ENCODE measurements at places on chromosomes 7 and 10. TPM values are rescaled to one million over a fixed set of nuclear protein-coding genes. Genes with fewer than 3 reads are reported as not detected.
A peak's percentile ranks its signal among the peaks of the same experiment; 100 is the strongest.

GRCh38 chr7:157116762-157117161 is 22.0 kb upstream of the UBE3C start:
- no peaks in the 10 kb centered on the region for H3K36me3 ChIP-seq
- H3K27me3 ChIP-seq = peaks cover 4% of the 10 kb centered on the region
- no peak overlapping the region for H3K27ac ChIP-seq
- DNase-seq = no peak
- H3K4me3 ChIP-seq = no peak overlapping the region

DNA sequence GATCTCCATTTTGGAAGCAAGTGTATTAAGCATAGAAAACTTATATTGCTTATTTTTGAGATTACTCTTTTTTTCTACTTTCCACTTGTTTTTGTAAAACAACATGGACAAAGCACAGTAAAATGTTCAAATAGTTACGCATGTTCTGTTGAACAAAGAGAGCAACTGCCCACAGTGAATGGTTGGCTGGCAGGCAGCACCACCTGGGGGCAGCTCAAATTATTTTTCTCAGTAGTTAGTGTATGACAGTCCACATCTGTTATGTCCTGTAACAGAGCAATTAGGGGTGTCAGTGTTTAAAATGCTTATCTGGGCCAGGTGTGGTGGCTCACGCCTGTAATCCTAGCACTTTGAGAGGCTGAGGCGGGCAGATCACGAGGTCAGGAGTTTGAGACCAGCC is 46.1 kb upstream of the CACUL1 start:
- DNase-seq = peak; percentile 35
- H3K4me3 ChIP-seq = no peak overlapping the region
- H3K4me1 ChIP-seq = peaks cover 2% of the 10 kb centered on the region

- no peak overlapping the region for H3K4me3 ChIP-seq
- no peak overlapping the region for H3K27ac ChIP-seq
- no peaks in the 10 kb centered on the region for H3K36me3 ChIP-seq
- DNase-seq = no peak
- no peaks in the 10 kb centered on the region for H3K4me1 ChIP-seq
Measured at GRCh38 chr7:32502728-32503127, 7.4 kb downstream of the AVL9 start.

GRCh38 chr10:126503392-126504062 is 115.2 kb upstream of the ADAM12 start:
- no peak overlapping the region for H3K27ac ChIP-seq
- no peak for DNase-seq
- H3K36me3 ChIP-seq = no peaks in the 10 kb centered on the region
- H3K27me3 ChIP-seq = no peaks in the 10 kb centered on the region
- H3K4me1 ChIP-seq = no peaks in the 10 kb centered on the region
- H3K4me3 ChIP-seq = no peak overlapping the region

DNA sequence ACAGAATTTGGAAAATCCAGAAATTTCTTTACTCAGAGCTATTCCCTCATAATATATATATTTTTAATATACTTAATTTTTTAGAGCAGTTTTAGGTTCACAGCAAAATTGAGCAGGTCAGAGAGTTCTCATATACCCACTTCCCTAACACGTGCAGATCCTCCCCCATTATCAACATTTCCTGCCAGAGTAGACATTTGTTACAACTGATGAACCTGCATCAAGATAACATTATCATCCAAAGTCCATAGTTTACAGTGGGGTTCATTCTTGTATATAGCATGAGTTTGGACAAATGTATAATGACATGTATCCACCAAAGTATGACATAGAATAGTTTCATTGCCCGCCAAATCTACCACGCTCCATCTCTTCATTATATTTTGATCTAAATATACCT is 170.0 kb downstream of the PTEN start:
- no peaks in the 10 kb centered on the region for H3K4me1 ChIP-seq
- no peaks in the 10 kb centered on the region for H3K36me3 ChIP-seq
- no peak for DNase-seq
- H3K27ac ChIP-seq = no peak overlapping the region
- no peaks in the 10 kb centered on the region for H3K27me3 ChIP-seq
- H3K4me3 ChIP-seq = no peak overlapping the region

DNA sequence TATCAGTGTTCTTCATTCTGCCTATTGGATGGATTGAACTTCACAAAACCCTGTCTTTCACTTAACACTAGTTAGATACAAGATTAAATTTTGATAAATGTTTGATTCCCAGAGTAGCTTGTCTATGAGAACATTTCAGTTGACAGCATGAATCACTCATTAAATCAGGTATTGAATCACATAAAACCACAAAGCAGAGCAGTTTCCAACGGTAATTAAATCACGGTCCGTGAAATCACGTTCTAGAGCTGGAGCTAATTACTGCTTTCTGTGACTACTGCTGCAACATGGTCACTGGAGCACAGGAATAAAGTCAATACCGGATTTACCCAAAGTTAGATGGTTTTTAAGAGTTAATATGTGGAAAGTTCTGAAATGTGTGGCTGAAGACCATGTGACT is 257.8 kb upstream of the PCDH15 start:
- no peaks in the 10 kb centered on the region for H3K27me3 ChIP-seq
- H3K36me3 ChIP-seq = no peaks in the 10 kb centered on the region
- H3K4me3 ChIP-seq = no peak overlapping the region
- no peak overlapping the region for H3K27ac ChIP-seq
- no peaks in the 10 kb centered on the region for H3K4me1 ChIP-seq

- no peak for DNase-seq
- peaks cover 4% of the 10 kb centered on the region for H3K4me1 ChIP-seq
- H3K27me3 ChIP-seq = peaks cover 7% of the 10 kb centered on the region
- no peaks in the 10 kb centered on the region for H3K36me3 ChIP-seq
- H3K4me3 ChIP-seq = peak overlapping the region; percentile 53
Measured at GRCh38 chr7:130486954-130487436, 4.9 kb upstream of the MEST start.

- H3K4me1 ChIP-seq = no peaks in the 10 kb centered on the region
- H3K36me3 ChIP-seq = no peaks in the 10 kb centered on the region
- H3K27ac ChIP-seq = no peak overlapping the region
- no peak for DNase-seq
- H3K4me3 ChIP-seq = no peak overlapping the region
- H3K27me3 ChIP-seq = no peaks in the 10 kb centered on the region
Measured at GRCh38 chr7:17624379-17624778, 315.9 kb downstream of the SNX13 start.

GRCh38 chr10:8365935-8366911 is 311.7 kb downstream of the GATA3 start:
- no peak overlapping the region for H3K4me3 ChIP-seq
- DNase-seq = no peak
- H3K4me1 ChIP-seq = no peaks in the 10 kb centered on the region
- no peaks in the 10 kb centered on the region for H3K27me3 ChIP-seq
- H3K36me3 ChIP-seq = no peaks in the 10 kb centered on the region
- H3K27ac ChIP-seq = no peak overlapping the region

- DNase-seq = no peak
- no peak overlapping the region for H3K4me3 ChIP-seq
- H3K27ac ChIP-seq = no peak overlapping the region
- H3K27me3 ChIP-seq = no peaks in the 10 kb centered on the region
- no peaks in the 10 kb centered on the region for H3K4me1 ChIP-seq
Measured at GRCh38 chr10:62839590-62839989, 23.4 kb upstream of the EGR2 start.

DNA sequence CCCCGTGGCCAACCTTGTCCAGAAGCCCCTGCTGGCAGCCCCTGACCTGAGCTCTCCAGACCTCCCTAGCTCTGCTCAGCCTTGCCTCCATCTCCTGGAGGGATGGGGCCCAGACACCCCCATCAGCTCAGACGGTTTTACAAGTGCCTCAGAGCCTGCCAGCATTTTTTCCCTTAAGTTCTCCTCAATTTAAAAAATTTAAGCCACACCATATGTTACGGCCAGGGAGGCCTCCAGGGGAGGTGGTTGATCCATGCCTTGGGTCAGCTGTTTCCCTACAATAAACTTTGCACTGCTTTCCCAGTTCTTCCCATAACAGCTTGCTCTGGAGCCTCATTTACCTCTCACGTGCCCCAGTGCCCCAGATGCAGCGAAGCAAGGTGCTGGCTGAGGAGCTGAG is 143.5 kb downstream of the RGS10 start:
- no peaks in the 10 kb centered on the region for H3K27me3 ChIP-seq
- DNase-seq = no peak
- peaks cover 4% of the 10 kb centered on the region for H3K4me1 ChIP-seq

DNA sequence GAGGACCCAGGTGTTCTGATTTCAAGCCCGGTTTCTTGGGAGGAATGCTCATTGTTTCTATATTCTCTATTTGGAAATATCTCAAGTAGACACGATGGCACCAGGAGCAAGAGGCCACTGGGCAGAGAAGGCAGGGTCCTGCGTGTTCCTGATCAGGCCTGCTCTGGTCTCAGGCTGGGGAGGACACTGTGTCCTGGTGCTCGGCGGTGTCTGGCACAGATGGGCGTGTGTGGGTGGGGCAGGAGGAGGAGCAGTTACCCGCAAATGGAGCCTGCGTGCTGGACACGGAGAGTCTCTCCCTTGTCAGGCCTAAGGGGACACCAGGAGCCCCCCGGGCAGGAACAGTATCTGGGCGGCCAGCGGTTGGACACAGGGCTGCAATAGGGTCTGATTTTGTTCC is 25.9 kb upstream of the GOLGA7B start:
- peaks cover 8% of the 10 kb centered on the region for H3K27me3 ChIP-seq
- no peak overlapping the region for H3K27ac ChIP-seq
- DNase-seq = peak; percentile 21
- no peak overlapping the region for H3K4me3 ChIP-seq
- no peaks in the 10 kb centered on the region for H3K36me3 ChIP-seq

- H3K36me3 ChIP-seq = no peaks in the 10 kb centered on the region
- no peak overlapping the region for H3K4me3 ChIP-seq
- DNase-seq = no peak
- no peaks in the 10 kb centered on the region for H3K4me1 ChIP-seq
Measured at GRCh38 chr7:39615350-39615975, 7.9 kb upstream of the RALA start.

GRCh38 chr7:138549082-138549481 is 89.0 kb downstream of the TRIM24 start:
- no peak overlapping the region for H3K27ac ChIP-seq
- DNase-seq = no peak
- H3K27me3 ChIP-seq = no peaks in the 10 kb centered on the region
- no peaks in the 10 kb centered on the region for H3K36me3 ChIP-seq
- H3K4me3 ChIP-seq = no peak overlapping the region

GRCh38 chr7:85025312-85025756 is 161.5 kb downstream of the SEMA3D start:
- H3K36me3 ChIP-seq = no peaks in the 10 kb centered on the region
- DNase-seq = peak; percentile 33
- H3K4me3 ChIP-seq = no peak overlapping the region
- H3K27me3 ChIP-seq = no peaks in the 10 kb centered on the region
- H3K4me1 ChIP-seq = no peaks in the 10 kb centered on the region

DNA sequence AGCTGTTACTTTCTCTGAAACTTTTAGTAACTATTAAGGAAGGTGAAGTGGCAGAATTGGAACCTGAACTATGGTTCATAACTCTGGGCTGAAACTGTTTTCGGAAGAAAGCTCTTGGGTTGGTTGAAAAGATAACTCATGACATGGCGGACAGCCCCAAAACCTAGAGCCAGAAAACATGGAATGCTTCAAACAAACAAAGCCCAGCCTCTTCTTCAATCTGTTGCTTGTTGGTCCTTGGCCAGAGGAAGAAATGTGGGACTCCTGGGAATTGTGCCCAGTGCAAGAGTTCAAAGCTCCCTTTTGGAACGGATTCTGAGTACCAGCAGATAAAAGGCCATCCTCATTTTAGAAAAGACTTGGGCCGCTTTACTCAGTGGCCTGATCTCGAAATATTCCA is 52.9 kb upstream of the CACNB2 start:
- H3K4me3 ChIP-seq = no peak overlapping the region
- DNase-seq = peak; percentile 24
- H3K27ac ChIP-seq = peak overlapping the region; percentile 52
- no peaks in the 10 kb centered on the region for H3K36me3 ChIP-seq
- no peaks in the 10 kb centered on the region for H3K4me1 ChIP-seq

- H3K4me1 ChIP-seq = no peaks in the 10 kb centered on the region
- H3K4me3 ChIP-seq = no peak overlapping the region
- H3K27me3 ChIP-seq = peaks cover 35% of the 10 kb centered on the region
- H3K27ac ChIP-seq = no peak overlapping the region
- no peaks in the 10 kb centered on the region for H3K36me3 ChIP-seq
Measured at GRCh38 chr7:100642534-100642907, 1.2 kb upstream of the TFR2 start.

GRCh38 chr10:52746169-52746568 is 26.4 kb downstream of the MBL2 start:
- H3K27ac ChIP-seq = no peak overlapping the region
- no peak overlapping the region for H3K4me3 ChIP-seq
- DNase-seq = no peak
- H3K4me1 ChIP-seq = no peaks in the 10 kb centered on the region
- no peaks in the 10 kb centered on the region for H3K36me3 ChIP-seq

Gene NPY4R2
- total RNA-seq = 8.1 TPM

Gene H2AZ2
- 122 TPM for total RNA-seq

Gene INTS1
- 77.2 TPM for total RNA-seq

Gene BICC1
- total RNA-seq = 5.1 TPM

Gene SLC26A4
- total RNA-seq = 0.16 TPM

Gene GDF10
- 1.2 TPM for total RNA-seq

Gene SUPV3L1
- total RNA-seq = 31.1 TPM

Gene PALD1
- 3.0 TPM for total RNA-seq

Gene STMP1
- total RNA-seq = 21.6 TPM
